Kidney (tissue), 22 donors: ENCODE measurements at places on chromosomes 3 and 15. TPM values are rescaled to one million over a fixed set of nuclear protein-coding genes. Genes with fewer than 3 reads are reported as not detected.

- no peak for DNase-seq
- H3K36me3 ChIP-seq, result no peaks in the 10 kb centered on the region
- H3K27me3 ChIP-seq, result no peaks in the 10 kb centered on the region
These were observed 473.6 kb upstream of the PROK2 start for GRCh38 chr3:72258361-72259141.

DNA sequence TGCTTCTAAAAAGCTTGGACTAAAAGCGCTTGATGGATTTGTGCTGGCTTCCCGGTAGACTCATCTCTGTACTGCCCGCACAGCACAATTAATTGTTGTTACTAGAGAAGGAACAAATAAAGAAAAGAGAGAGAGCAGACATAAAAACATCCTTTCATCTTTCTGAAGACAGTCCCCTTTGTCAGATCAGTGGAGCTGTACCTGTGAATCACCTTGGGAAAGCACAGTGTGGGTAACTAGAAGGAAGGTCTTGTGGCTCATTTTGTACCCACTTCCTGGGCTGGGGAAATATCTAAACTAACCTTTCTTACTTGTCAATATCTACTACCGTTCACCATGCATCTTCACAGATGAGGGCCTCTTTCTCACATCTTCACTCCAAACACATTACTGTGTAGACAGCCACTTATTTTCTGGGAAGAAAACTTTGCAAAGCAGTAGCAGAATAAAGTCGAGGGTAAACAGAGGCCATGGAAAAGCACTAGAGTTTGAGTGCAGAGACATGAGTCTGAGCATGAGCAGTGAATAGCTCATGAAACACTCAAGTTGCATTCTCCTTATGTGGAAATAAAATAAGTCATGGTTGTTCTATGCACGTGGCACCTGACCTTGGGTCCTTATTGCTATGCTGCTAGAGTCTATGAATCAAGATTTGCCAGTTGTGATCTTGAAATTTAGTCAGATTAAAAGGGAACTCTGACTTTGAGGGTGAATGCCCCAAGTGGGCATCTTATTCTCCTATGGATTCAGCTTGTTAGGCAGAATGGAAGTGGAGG, 169.3 kb downstream of the LPP start:
- H3K4me3 ChIP-seq, result no peak overlapping the region
- DNase-seq, result no peak
- no peaks in the 10 kb centered on the region for H3K27me3 ChIP-seq
- no peaks in the 10 kb centered on the region for H3K36me3 ChIP-seq

- no peak overlapping the region for H3K4me3 ChIP-seq
- H3K27me3 ChIP-seq, result no peaks in the 10 kb centered on the region
- no peaks in the 10 kb centered on the region for H3K36me3 ChIP-seq
- no peak overlapping the region for H3K27ac ChIP-seq
- DNase-seq, result no peak
These were observed 89.5 kb upstream of the MANF start for GRCh38 chr3:51295625-51296024.

GRCh38 chr3:142849148-142849547, 39.7 kb downstream of the PCOLCE2 start:
- no peaks in the 10 kb centered on the region for H3K36me3 ChIP-seq
- DNase-seq, result no peak
- no peak overlapping the region for H3K27ac ChIP-seq
- no peaks in the 10 kb centered on the region for H3K27me3 ChIP-seq
- H3K4me3 ChIP-seq, result no peak overlapping the region

The LNP1 gene
- total RNA-seq, result 4.4 TPM

The C3orf85 gene
- not detected for total RNA-seq

GRCh38 chr3:32117320-32117719, 10.9 kb downstream of the GPD1L start:
- no peaks in the 10 kb centered on the region for H3K36me3 ChIP-seq
- H3K4me3 ChIP-seq, result no peak overlapping the region
- H3K27ac ChIP-seq, result no peak overlapping the region
- H3K4me1 ChIP-seq, result no peaks in the 10 kb centered on the region
